ENCODE measurements at places on chromosomes 3 and 15.

GRCh38 chr3:46892285-46893145 is 15.0 kb downstream of the PTH1R start:
- DNase-seq: no peak

GRCh38 chr15:98565566-98565965 is 82.8 kb upstream of the IGF1R start:
- DNase-seq: no peak

DNA sequence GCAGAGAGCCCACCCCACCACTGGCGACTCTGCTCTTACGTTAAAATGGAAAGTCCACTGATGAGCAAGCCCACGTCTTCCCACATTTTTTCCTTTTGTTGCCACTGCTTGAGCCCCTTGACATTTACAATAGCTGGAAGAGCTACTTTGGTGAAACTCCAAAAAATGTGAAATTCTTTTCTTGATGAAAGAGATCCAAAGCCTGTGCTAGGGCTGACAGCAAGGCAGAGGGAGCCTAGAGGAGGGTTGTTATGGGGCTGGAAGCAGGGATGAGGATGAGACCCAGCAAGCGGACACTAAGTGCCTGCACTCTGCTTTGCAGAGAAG is 97.1 kb downstream of the CEMIP start:
- DNase-seq: no peak

GRCh38 chr15:50066202-50066601 is 52.8 kb downstream of the ATP8B4 start:
- DNase-seq: no peak

DNA sequence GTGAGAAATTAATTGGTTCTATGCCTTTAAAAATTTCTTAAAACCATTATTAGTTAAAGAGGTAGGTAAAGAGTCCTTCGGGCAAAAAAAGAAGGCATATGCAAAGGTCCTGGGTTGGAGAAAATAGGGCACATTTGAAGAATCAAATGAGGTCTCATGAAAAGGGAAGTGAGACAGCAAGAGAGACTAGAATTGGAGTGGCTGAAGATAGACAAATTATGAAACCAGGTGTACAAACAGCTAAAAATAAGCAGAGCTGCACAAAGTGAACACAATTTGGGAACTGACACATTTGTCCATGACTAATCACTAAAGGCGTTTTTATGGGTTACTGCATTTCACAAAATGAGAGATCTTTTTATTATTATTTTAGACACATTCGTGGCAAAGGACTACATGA is 581.2 kb downstream of the PYDC2 start:
- DNase-seq: no peak

- DNase-seq: no peak
Measured at GRCh38 chr15:67072958-67073357, 7.6 kb downstream of the SMAD3 start.

- DNase-seq: no peak
Measured at GRCh38 chr3:94307588-94307987, 244.7 kb downstream of the NSUN3 start.

DNA sequence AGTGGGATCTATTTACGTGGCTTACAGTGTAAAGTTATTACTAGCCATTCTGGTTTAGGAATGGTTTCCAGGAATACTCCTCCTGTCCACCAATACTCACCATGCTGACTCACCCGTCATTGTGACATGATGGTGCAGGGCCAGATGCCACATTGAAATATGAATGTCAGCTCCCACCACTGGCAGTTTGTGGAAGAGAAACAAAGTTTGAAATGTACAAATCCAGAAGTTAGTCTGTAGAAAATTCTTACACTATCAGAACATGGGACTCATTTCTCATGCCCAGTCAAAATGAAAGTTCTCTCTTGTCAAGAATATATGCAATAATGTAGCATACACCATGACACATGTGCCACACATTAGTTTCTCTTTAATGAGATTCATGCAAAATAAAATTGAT is 14.4 kb upstream of the TSPAN3 start:
- no peak for DNase-seq

DNA sequence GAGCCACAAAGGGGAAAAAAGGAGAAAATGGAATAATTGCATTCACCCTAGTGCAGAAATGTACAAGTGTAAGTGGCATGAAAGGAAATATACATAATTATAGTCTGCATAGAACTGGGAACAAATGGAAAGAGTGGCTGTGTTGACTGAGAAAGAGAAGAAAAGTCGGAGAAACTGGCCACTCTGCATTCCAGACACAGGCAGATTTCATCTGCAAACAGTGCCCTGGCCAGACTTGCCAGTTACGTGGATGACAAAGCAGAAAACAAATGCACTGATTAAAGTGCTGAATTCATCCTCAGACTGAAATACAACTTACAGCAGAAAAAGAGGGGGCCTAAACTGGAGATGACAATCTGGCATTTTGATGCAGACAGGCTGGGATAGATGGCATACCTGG is 129.8 kb downstream of the FGF12 start:
- DNase-seq: no peak

All from NCI-H526 treated with DMSO at 0.1 percent for 48 hours (cell line).